CD4-positive, alpha-beta memory T cell (primary cell): ENCODE measurements at places on chromosomes 16 and 17. TPM values are rescaled to one million over a fixed set of nuclear protein-coding genes. Genes with fewer than 3 reads are reported as not detected.

OR4D1 gene
- total RNA-seq = 2.0 TPM

DNA sequence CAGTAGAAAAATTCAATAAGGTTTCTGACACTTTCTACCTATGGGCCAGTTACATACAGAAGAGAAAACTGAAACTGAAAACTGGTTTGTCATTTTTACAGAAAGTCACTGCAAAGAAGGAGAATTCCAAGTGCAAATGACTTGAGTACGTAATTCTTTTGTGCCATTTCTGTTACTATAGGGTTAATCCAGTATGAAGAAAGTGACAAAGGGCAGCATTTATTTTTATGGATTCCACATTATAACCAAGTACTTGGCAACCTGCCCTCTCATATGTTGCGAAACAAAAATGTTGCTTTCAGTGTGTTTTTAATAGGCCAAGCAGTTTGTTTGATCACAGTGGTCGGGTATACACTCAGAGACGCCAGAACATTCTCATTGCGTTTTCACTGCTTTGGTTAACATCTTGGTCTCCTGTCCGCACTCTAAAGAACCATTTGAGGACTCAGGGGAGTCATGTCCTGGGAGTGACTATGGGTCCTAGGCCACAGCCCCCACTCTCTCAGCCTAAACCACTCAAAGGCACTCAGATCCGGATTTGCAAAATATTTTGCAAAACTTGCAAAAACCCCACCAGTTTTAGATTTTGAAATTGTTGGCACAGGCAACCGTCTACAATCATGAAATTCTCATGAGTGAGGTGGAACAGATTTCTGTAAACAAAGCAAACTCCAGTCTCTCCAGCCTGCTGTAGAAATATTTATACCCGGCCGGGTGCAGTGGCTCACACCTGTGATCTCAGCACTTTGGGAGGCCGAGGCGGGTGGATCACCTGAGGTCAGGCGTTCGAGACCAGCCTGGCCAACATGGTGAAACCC, 15.4 kb upstream of the HELZ start:
- no peak for DNase-seq
- H3K27me3 ChIP-seq = no peaks in the 10 kb centered on the region
- H3K27ac ChIP-seq = no peak overlapping the region
- H3K4me1 ChIP-seq = peaks cover 29% of the 10 kb centered on the region
- no peak overlapping the region for H3K4me3 ChIP-seq

GRCh38 chr16:75252946-75253911, 1.8 kb upstream of the BCAR1 start:
- H3K27me3 ChIP-seq = peaks cover 18% of the 10 kb centered on the region
- DNase-seq = no peak
- H3K36me3 ChIP-seq = no peaks in the 10 kb centered on the region
- H3K4me1 ChIP-seq = peaks cover 12% of the 10 kb centered on the region
- H3K27ac ChIP-seq = no peak overlapping the region

DNA sequence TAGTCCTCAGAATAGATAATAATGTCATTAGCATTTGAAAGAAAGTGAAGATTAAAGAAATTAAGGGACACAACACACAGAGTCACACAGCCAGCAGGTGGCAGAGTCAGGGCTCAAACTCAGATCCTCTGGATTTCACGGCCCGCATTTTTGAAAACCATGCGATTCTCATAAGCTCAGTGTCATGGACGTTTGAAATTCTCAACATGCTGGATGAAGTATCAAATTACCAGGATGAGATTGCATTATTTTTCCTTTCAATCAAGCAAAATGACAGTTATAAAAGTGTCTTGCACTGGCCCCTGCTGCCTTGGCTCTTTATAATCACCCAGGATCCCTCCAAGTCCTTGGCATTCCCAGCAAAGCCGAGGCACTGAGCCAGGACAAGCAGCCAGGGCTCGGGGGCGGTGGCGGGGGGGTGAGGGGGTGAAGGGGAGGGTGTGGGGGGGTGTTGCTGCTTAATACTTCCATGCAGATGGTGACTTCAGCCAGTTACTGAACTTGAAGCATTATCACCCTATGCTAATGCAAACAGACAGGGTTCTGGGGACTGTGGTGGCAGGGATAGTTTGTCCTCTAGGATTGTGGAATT, 6.6 kb upstream of the BMERB1 start:
- no peak overlapping the region for H3K4me3 ChIP-seq
- no peak overlapping the region for H3K27ac ChIP-seq
- peak; percentile 37 for DNase-seq
- H3K27me3 ChIP-seq = no peaks in the 10 kb centered on the region

ERN2 gene
- not detected for total RNA-seq

DNA sequence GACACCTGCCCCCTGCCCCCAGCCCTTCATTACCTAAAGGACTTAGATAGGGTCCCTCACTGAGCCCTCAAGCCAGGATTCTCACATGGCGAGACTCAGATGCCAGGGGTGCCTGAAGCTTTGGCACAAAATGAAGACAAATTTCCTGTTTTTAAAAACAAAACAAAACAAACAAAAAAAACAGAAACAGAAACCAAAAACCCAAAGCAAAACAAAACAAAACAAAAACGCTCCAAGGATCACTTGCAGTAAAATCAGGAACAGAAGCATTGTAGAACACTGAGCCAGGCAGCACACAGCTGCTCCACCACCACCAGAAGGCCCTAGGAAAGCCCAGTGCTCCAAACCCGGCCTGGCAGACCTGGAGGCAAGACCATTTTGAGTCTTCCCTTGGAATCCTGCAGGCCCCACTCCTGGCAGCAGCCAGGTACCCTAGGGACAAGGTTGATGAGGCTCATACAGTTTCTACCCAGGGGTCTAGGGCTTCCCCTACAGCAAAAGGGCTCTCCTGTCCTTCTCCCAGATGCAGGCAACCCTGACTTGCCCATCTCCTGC, 20.8 kb downstream of the MYO18A start:
- H3K4me1 ChIP-seq = peaks cover 30% of the 10 kb centered on the region
- no peaks in the 10 kb centered on the region for H3K36me3 ChIP-seq
- no peak for DNase-seq
- no peak overlapping the region for H3K4me3 ChIP-seq

GRCh38 chr16:62036101-62036801, at the start of gene CDH8:
Gene CDH8 (minus strand): TSS chr16:62036438. CDS start chr16:62021403, 15,035 bp downstream.
- no peaks in the 10 kb centered on the region for H3K4me1 ChIP-seq
- H3K4me3 ChIP-seq = no peak within 1 kb of the TSS
- H3K27me3 ChIP-seq = no peaks in the 10 kb centered on the region
- DNase-seq = no peak
- no peaks in the 10 kb centered on the region for H3K36me3 ChIP-seq

GRCh38 chr16:79099716-79100115, 500.8 kb downstream of the MAF start:
- no peak overlapping the region for H3K4me3 ChIP-seq
- DNase-seq = no peak
- H3K27me3 ChIP-seq = no peaks in the 10 kb centered on the region
- no peaks in the 10 kb centered on the region for H3K36me3 ChIP-seq
- no peak overlapping the region for H3K27ac ChIP-seq

NEUROD2 gene
- not detected for total RNA-seq

ITGAD gene
- not detected for total RNA-seq

- no peak overlapping the region for H3K4me3 ChIP-seq
- H3K27ac ChIP-seq = no peak overlapping the region
- DNase-seq = no peak
- peaks cover 7% of the 10 kb centered on the region for H3K4me1 ChIP-seq
- H3K36me3 ChIP-seq = no peaks in the 10 kb centered on the region
- no peaks in the 10 kb centered on the region for H3K27me3 ChIP-seq
These were observed 136.3 kb upstream of the XYLT1 start for GRCh38 chr16:17607075-17607509.

DNA sequence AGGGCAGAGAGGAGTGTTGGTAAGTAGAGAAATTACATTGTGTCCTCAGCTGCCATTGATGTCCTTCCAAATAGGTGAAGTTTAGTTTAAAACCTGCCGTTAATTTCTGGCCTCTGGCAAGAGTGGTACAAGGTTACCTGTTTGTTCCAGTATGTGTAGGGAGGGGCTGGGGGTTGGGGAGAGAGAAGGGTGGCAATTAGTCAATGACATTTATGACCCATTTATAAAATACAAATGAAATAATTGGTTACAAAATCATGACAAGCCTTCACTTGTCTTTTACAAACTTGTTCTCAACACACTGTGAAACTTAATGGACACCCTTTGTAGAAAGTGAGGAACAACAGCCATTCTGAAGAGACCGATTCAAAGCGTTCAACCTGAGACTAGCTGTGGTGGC, 281.0 kb downstream of the FTO start:
- no peaks in the 10 kb centered on the region for H3K27me3 ChIP-seq
- no peak for DNase-seq
- no peaks in the 10 kb centered on the region for H3K36me3 ChIP-seq
- no peak overlapping the region for H3K27ac ChIP-seq
- no peaks in the 10 kb centered on the region for H3K4me1 ChIP-seq
- H3K4me3 ChIP-seq = no peak overlapping the region

PTX4 gene
- total RNA-seq = not detected

SLC9A5 gene
- 2.1 TPM for total RNA-seq

DNA sequence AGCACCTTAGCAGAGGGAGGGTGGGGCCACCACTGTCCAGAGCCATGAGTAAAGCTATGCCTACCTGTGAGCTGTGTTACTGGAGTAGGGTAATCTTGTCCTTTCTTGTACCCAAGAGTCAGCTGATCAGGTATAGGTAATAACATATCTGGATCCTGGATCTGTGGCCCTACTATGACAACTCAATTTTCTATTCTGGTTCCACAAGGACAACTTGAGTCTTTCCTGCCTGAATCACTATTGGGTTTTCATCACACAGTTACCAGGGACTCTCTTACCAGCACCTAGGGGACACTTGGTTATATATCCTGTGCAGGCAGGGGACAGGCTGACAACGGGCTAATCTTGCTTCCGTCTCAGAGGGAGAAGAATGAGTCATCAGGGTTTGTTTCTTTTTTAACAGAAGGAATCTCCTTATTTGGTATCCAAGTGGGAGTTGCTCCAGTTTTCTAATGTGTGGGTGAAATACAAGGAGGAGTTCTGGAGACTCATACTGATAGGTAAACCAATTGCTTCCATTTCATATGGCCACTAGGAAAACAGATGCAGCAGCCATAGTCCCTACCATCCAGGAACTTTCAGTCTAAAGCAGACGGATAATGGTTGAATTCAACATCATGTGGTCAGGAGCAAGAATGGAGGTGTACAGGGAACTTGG, 6.8 kb downstream of the ZNF267 start:
- peaks cover 79% of the 10 kb centered on the region for H3K4me1 ChIP-seq
- peak overlapping the region; percentile 97 for H3K27ac ChIP-seq
- H3K27me3 ChIP-seq = no peaks in the 10 kb centered on the region
- no peak overlapping the region for H3K4me3 ChIP-seq
- H3K36me3 ChIP-seq = peaks cover 14% of the 10 kb centered on the region

CRYM gene
- not detected for total RNA-seq
